Stimulated activated naive CD4-positive, alpha-beta T cell treated with Interleukin-2 at 50 U/mL for 16 hours (primary cell): ENCODE measurements at places on chromosomes 7 and 10.
A peak's percentile ranks its signal among the peaks of the same experiment; 100 is the strongest.

GRCh38 chr10:129545261-129545660 is 78.2 kb downstream of the MGMT start:
- no peak for DNase-seq

DNA sequence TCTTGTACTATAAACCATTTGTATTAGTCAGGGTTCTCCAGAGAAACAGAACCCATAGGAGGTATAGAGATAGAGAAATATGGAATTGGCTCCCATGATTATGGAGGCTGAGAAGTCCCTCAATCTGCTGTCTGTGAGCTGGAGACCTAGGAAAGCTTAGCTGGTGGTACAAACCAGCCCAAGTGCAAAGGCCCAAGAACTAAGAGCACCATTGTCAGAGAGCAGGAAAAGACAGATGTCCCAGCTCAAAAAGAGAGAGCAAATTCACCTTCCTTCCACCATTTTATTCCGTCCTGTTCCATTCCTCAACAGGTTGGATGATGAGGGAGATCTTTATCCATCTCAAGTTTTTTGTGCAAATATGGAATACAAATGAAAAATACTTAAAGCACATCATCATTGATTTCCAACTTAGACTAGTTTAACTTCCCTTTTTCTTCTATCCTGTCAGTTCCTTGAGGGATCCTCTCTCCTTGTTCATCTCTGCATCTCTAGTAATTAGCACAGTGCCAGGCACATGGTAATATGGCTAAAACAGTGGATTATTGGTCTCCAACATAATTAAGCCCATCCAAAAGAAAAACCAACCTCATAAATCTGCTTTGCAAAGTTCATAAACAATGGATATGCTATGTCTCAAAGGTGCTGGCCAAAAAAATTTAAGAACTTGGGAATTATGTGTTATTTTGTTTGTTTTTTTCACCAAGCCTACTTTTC is 83.1 kb upstream of the PIK3CG start:
- DNase-seq, result no peak

DNA sequence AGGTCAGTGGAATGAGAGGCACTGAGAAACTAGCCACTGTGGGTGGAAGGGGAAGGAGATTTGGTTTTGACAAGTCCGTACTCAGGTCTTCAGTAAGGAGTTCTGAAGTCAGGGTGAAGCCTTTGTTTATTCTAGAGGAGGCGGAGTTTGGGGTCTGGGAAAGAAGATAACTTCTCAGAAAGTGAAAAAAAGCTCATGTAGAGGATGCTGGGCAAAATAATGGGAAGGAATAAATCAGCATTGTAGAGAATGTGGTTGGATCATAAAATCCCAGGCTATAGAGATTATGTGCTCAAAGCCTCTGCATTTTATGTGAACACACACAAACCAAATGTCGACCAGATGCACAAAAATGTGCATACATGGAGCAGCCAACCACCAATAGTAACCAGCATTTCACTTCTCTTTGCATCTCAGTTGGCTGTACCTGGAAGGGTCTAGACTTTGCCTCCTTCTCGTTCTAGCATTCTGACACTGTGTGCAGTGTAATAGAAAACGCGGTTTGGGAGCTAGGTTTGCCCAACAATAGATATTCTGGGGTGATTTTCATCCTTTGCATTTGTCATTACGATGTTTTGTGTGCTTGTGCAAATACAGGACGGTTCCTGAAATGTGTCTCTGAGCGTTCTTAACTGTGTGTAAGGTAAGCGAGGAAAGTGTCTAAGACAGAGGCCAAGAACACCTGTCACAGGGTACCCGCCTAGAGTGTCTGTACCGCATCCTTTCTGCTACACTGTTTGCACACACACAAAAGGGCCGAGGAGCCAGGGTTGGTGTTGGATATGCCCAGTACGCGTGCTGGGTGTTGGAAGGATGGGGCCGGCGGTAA is 603 bp upstream of the HECW1 start:
- no peak for DNase-seq

DNA sequence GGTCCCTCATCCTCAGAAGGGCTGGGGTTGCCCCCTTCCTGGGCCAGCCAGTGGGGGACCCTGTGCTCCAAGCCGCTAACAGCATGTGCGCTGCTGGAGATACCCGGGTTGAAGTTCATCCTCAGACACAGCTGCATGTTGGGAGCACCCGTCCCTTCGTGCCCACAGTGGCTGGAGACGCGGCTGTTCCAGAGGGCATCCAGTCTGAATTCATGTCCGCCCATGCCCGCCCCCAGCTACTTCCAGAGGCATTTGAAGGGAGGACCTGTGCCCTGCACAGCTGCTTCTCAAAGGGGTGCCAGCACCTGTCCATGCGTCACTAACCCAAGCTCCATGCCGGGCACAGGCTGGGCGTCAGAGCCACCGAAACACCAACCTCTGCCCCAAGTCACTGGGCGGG is 68.1 kb upstream of the ADGRA1 start:
- no peak for DNase-seq

DNA sequence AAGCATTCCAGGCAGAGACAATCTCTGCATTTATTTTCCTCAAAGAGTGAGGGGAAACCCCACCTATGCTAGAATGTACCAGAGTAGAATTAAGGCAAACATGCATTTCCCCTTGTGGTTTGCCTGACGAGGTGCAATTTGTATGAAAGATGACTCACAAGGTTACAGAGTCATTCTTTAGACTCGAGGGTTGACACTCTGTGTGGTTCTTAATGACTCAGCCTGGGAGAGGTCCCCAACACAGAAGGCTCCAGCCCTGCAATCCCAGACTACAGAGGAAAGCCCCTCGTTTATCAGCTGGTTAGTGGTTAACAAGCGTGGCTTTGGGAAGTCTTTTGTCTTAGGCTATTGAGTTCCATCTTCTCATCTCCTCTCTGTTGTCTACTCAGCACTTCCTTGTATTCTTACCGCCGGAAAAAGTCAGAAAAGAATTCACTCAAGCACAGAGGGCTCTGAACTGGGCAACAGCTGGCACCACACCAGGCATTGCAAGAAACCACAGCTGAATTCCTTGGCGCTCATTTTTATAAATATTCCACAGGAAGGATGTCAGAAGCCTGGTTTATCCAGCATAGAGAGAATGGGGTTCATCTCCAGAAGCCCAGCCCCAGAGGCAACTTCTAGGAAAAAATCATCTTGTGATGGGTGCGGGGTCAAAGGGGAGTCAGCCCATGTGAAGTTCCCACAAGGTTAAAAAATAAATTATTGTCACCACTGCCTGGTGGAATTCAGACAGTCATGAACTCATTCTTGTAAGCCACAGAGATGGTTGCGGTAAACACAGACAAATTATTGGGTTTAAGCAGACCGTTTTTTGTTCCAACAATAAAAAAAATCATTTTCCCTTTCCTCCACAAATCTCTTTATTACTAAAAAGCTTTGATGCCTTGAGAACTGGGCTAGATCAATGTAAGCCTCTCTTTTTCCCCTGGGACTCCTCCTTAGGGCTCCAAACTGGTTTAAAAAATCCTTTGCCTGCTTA is 24.5 kb upstream of the SVIL start:
- DNase-seq, result peak; percentile 60

GRCh38 chr7:129677796-129678195 is 66.3 kb downstream of the NRF1 start:
- no peak for DNase-seq

DNA sequence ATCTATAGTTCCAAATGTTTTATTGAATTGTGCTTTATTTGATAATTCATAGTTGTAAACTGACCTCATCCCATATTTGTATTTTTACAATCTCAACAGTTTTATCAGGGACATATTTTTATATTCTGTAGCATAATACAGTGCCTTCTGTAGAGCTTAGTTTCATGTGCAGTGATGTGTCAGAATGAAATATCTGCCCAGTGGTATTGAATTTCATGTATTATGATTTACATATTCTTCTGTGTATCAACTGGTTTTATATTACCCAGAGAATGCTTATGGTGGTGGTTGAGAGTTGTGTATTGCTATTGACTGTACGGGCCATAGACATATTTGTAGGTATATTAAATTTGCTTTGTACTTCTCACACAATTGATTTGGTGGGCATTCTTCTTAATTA is 89.9 kb downstream of the KAT6B start:
- DNase-seq, result no peak

DNA sequence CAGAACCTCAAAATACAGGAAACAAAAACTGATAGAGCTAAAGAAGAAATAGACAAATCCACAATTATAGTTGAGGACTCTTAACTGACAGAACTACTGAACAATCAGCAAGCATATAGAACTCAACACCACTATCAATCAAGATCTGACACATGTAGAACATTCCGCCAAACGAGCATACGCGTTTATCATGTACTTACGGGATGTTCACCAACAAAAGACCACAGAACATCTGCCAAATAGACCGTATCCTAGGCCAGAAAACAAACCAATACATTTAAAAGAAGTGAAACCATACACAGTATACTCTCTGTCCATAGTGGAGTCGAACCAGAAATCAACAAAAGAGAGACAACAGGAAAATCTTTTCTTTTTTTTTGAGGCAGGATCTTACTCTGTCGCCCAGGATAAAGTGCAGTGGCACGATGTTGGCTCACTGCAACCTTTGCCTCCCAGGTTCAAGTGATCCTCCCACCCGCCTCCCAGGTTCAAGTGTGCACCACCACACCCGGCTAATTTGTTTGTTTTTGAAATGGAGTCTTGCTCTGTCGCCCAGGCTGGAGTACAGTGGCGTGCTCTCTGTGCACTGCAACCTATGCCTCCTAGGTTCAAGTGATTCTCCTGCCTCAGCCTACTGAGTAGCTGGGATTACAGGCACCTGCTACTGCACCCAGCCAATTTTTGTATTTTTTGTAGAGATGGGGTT is 5.1 kb downstream of the GNA12 start:
- DNase-seq, result no peak

GRCh38 chr7:90312745-90313144 is 8.4 kb downstream of the FAM237B start:
- DNase-seq, result no peak

GRCh38 chr10:504121-504611 is 185.3 kb downstream of the DIP2C start:
- no peak for DNase-seq

GRCh38 chr7:14858410-14858809 is 44.1 kb downstream of the DGKB start:
- no peak for DNase-seq

GRCh38 chr7:2181077-2181854 is 51.5 kb downstream of the MAD1L1 start:
- no peak for DNase-seq

DNA sequence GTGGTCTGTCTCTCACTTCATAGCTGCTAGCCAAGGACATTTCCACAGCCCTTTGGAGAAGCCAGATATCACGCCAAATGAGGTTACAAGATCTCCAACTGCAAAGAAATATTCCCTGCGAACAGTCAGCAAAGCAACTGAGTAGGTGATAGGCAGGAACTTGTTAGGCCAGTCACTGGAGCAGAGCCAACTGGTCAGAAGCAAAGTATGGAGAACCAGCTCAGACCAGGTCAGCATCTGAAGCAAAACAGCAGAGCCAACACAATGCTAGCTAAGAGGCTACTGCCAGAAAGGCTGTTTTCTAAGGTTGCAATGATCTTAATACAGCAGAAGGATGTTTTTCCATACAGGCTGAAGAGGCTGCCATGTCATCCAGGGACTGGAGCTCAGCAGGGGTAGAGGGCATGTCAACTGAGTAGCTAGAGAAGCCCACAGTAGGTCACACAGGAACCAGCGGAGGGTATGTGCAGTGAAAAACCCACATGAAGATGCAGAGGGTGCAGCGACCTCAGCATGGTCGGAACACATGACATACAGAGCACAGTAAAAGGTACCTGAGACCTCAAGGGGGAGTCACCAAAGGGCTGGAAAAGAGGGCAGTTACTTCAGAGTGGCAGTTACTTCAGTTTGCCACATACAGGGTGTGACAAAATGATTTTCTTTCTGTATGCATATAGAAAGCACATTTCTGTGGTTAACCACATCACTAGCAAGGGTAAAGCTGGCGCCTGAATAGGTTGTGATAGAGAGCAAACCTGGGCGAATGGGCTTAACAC is 8.9 kb downstream of the SEC31B start:
- DNase-seq, result peak; percentile 56

- no peak for DNase-seq
Measured at GRCh38 chr10:46550795-46551700, 5.4 kb downstream of the GPRIN2 start.

GRCh38 chr10:22666287-22667092 is 47.9 kb downstream of the PIP4K2A start:
- peak; percentile 36 for DNase-seq

- no peak for DNase-seq
Measured at GRCh38 chr10:115968236-115968635, 304.8 kb downstream of the GFRA1 start.

GRCh38 chr7:92415225-92415624 is 32.1 kb upstream of the GATAD1 start:
- no peak for DNase-seq

DNA sequence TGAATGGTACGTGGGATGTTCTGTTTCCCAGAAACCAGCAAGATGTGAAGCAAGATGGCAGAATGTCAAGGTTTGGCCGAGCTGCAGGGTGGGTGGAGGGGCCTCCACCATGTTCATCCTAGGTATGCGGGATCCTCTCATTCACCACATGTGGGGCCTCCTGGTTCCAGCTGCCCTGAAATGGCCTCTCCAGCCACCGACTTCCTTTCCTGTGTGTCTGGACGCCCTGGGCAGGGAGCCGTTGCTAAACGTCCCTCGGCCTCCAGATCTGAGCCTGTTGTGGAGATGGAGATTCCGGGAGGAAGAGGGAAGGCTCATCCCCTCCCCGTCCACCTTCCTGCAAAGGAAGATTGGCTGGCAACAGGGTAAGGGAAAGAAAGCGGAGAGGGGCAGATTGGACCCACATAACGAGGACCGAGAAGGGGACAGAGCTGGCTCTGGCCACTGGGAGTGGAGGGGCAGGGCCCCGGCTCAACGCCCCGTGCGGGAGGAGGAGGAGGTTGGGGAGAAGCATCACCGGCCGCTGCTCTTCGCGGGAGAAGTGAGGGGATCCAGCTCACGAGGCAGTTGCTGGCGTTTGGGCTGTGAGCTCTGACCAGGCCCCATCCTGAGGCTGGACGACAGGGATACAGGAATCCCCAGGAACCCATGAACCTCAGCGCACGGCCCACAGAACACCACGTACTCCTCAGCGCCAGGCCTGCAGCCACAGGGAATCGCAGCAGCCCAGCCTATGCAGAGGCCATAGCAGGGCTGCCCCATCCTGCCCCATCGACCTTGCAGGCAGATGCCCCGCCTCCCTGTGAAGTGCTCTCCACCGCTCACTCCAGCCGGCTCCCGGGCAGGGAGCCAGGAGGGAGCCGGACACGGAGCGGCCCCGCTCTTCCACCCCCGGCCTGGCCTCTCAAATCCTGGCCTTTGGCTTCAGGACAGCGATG is 98.3 kb downstream of the FOXL3 start:
- no peak for DNase-seq

DNA sequence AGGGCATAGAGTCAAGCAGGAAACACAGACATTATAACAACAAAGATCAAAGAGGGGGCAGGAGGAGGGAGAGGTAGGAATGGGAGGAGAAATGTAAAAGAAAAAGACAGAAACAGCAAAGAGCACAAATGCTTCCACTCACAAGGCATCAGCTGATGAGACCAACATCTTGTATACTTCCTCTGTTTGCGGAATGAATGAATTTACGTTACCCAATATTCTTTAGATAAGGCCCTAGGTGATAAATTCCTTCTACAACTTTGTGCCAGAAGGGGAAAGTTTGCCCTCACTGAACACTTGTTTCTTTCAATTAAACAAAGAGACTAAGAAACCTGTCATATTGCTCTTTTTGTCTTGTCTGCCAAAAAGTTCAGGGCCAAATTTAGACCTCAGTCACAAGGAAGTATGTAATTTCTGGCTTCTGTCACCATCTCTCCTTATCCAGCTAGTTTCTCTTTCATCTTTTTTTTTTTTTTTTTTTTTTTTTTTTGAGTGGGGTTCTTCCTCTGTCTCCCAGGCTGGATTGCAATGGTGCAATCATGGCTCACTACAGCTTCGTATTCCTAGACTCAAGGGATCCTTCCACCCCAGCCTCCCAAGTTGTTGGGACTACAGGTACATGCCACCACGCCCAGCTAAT is 116.4 kb upstream of the NANOS1 start:
- no peak for DNase-seq
